HEK293T (cell line): ENCODE measurements at places on chromosomes 12 and 14.

DNA sequence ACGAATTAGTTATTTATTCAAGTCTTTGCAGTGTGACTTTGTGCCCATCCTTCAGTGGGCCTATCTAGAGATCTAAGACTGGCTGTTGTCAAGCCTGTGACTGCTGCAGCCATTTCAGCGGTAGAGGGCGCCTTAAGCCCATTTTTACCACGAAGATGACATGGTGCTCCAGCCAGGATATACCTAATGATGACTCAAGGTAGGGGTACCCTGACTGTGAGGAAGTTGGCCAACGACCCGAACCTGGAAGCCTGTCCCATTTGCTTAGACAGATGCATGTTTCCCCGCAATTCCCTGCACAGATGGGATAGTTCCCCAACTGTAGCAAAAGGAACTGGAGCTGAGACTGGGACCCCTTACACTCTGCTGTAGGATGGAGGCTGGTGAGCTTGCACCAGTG lies 41.3 kb downstream of the RAB3IP start:
- peak; percentile 16 for DNase-seq

DNA sequence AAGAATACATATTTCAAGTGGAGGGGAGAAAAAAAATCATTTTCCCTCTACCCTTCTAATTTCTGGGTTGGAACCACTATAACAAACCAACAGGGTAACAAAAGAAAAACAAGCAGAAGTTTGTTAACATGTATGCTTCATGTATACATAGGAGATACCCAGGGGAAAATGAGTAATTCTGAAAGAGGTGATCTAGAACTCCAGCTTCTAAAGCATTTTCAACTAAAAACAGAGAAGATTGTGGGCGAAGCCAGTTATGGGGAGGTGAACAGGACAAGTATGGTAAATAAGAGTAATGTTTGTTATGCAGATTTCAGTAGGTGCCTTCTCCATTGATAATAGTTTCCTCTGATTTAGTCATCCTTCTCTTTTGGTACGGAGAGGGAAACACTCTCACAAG lies 16.7 kb downstream of the FNTB start:
- no peak for DNase-seq

GRCh38 chr14:52266782-52267181 lies 716 bp upstream of the PTGDR start:
- no peak for DNase-seq

GRCh38 chr12:85016413-85016812 lies 19.7 kb downstream of the TSPAN19 start:
- DNase-seq, result no peak

DNA sequence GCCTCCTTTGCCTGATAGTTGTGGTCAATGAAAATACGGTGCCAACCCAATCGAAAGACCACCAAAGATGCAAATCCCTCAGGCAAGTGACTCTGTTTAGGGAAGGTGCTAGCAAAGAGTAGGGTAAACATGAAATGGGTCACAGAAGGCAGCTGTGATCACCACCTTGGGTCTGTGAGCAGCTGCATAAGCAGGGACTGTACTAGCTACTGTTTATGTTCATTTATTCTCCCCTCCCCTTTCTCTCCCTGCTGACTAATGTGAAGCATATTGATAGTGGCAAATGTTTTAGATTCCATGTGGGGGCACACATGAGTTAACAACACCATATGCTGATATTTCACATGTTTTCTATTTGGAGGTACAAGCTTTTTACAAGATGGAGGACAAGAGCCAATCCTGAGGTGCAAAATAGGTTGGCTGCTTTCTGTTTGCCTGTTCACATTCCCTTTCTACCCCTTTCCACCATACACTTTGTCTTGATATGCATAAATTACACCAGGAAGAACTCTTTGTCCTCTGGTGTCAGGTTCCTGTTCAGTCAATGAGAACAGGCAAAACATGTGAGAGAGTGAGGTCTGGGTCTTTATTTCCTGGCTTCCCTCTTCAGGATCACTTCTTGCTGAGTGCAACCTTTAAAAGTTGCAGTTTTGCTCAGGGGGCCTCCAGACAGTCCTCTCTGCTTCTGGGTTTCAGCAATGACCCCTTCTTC lies 71.1 kb downstream of the AVPR1A start:
- no peak for DNase-seq

- no peak for DNase-seq
Measured at GRCh38 chr12:16090974-16091373, 179.8 kb downstream of the DERA start.

DNA sequence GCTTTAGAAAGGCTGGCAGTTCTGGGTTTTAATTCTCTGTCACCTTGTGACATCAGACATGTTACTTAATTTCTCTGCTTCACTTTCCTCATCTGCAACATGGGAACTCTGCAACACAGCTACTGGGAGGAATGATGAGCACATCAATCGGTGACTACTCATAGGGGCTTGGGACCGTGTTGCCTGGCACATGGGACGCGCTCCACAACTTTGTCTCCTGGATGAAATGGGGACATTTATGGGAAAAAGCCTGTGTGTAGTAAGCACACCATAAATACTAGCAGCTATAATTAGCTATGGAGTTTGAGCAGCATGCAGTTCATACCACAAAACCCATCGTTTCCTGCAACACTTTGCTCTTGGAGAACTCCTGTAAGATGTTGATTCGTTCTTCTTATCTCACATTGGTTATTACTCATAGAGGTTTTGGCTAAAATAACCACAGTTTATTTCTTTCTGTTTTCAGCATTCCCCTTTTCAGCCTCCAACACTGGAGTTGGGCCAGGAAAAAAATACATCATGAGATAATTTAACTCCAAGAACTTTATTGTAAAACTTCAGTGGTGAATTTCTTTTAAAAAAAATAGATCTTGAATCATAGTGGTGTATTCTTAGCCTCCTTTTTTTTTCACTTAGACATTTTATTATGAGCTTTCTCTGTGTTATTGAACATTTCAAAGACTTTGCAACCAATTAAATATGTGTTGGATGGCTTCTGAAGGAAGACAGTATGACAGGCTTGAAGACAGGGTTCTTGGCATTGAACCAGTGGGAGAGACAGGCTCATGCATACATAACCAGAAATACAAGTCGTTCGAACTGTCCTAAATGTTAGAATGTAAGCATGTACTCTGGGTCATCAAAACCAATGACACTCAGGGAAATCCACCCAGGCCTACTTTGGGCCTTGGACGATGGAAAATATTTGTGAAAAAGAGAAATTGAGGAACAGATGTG lies 72.7 kb downstream of the RIN3 start:
- no peak for DNase-seq

DNA sequence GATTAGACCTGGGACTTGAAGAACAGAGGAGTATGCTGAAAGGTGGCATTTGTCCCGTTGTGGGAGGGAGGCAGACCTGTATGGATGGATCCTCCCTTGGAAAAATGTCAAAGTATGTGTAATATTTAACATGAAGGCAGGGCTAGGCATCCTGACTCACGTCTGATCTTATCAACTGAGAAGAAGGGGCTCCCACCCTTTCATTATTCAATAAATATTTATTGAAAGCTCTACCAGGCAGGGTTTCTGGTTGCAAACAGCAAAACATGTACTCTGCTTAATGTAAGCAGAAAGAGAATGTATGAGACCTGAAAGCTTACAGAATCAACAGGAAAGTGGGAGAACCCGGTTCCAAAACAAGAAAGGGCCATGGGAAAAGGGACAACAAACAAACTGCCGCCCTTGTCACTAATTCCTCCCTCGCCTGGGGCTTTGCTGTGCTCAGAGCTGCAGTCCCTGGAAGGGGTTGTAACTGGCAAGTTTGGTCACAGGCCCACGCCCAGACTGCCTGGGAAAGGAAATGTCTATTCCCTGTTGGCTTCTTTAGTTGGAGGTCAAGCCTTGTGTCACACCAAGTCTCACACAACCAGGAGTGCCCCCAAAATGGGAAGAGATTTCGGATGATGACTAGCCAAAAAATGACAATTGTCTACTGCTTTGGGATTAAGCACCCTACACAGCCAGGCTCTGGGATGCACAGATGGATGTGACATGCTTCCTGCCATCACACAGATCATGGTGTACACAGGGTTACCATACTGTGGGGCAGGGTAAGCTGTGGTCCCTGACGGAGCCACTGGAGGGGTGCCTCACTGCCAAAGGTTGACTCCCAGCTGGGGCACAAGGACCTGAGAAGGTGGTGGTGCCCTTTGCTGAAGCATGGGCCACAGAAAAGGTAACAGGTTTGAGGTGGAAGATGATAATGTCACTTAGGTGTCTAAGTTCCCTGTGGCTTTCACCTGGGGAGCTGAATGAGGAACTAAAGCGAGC lies 36.8 kb downstream of the RAB35 start:
- no peak for DNase-seq

DNA sequence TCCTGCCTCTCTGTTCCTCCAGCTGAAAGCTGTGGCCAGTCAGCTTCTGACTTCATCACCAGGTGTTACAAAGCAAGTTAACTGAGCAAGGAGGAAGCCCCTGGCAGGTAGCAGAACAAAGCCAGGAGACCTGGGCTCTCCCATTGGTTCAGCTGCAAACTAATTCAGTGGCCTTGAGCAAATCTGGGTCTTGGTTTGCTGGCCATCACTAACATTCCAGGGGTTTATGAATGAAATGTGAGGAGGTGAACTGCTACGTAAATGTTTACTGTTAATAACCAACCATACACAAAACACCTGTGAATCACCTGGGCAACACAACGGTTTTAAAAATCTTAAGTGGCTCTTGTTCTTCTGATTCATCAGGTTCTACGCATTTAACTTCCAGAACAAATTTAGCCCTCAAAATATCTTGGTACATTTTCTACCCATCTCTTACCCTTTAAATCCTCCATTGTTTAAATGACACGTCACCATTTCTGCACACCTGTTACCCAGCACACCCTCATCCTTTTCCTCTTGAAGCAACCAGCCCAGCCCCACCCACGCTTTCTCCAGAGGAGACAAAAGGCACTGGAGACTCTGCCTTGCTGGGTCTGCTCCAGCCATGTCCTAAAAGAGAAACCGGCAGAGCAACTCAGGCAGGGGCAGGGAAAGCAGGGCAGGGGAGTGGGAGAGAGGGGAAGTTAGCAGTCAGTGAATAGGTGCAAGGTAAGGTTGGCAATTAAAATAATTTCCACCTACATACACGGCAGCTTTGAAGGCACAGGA lies 49.3 kb upstream of the TSPAN11 start:
- no peak for DNase-seq

GRCh38 chr14:89283327-89284060 lies 133.5 kb downstream of the FOXN3 start:
- DNase-seq, result no peak

DNA sequence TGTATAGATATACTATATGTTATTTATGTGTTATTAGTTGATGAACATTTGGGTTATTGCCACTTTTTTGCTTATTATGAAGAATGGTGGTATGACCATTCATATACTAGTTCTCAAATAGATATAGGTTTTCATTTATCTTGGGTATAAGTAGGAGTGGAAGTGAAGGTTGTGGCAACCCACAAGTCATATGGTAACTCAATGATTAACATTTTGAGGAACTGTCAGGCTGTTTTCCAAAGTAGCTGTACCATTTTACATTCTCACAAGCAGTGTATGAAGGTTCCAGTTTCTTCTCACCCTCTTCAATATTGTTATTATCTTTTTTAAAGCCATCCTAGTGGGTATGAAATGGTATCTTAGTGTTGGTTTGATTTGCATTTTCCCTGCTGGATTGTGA lies 19.0 kb upstream of the MSRB3 start:
- no peak for DNase-seq

DNA sequence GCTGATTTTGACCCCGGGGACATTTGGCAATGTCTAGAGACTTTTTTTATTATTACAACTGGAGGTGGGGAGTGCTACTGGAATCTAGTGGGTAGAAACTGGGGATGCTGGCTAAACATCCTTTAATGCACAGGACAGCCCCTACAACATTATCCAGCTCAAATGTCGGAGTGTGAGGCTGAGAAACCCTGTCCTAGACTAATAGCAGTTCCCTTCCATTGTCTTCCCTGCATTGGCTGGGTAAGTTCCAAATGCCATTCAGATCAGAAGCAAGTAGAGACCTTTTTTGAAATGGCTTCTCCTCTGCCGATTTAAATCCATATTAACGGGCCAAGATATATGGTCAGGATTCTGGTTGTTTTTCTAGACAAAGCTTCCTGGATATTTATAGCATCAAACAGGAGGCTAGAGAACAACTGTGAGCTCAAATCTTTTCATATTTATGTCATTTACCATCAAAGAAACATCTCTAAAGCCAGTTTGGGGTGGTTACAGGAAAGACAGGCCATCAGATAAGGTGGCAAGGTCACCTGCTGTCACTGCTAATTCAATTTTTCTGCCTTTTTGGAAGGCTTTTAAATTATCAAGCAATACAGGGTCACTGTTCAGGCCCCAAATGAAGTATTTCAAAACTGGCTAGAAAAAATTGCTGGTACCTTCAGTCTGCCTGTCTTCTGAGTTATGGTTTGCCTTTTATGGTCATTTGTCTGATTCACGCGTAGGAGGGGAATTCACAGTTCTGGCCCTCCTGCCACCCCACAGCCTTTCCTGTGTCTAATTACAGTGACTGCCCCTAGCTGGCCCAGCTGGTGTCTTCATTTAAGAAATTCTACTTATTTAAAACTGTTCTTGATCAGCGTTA lies 20.1 kb upstream of the AKAP5 start:
- DNase-seq, result no peak

DNA sequence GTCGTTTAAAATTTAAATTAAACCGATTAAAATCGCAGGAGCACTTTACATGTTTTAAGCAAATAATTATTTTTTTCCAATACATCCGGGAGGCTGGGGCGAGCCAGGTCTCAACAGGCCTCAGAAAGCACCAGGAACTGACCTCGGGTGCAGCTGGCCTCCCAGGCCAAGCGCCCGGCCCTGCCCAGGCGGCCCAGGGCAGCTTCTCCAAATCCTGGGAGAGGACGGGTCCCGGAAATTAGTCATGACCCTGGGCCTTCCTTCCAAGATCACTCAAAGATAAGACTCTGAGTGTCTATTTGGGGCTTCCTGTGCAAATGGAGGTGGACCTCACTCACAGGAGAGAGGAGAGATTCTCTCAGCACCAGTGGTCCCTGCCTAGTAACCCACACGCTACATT lies 177.1 kb downstream of the BCL11B start:
- DNase-seq, result no peak
